ENCODE measurements at places on chromosomes 1 and 21. TPM values are rescaled to one million over a fixed set of nuclear protein-coding genes. Genes with fewer than 3 reads are reported as not detected.

The KRTAP7-1 gene
- not detected for total RNA-seq

The ACKR1 gene
- total RNA-seq, result 66.9 TPM

- DNase-seq, result peak; percentile 86
Observed at GRCh38 chr21:34580181-34580700, 34.7 kb downstream of the RCAN1 start.

GRCh38 chr1:30317921-30318320 is 405.5 kb downstream of the MATN1 start:
- DNase-seq, result no peak

DNA sequence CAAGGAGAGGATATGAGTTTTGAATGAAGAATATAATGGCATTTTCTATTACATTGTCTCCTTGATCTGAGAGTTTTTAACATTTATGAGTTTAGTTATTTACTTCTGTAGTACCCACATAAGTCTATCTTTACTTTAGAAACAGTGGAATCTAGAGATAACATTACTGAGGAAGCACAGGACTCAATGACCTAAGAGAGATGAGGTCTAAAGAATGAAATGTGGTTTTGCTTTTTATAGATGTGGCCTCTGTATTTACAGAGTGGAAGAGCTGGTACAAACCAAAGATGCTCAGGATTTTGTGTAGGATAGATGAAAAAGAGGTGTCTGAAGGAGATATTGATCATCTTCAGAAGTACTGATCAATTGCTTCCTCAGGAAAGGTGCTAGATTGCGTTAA is 177.3 kb downstream of the KCTD3 start:
- no peak for DNase-seq

DNA sequence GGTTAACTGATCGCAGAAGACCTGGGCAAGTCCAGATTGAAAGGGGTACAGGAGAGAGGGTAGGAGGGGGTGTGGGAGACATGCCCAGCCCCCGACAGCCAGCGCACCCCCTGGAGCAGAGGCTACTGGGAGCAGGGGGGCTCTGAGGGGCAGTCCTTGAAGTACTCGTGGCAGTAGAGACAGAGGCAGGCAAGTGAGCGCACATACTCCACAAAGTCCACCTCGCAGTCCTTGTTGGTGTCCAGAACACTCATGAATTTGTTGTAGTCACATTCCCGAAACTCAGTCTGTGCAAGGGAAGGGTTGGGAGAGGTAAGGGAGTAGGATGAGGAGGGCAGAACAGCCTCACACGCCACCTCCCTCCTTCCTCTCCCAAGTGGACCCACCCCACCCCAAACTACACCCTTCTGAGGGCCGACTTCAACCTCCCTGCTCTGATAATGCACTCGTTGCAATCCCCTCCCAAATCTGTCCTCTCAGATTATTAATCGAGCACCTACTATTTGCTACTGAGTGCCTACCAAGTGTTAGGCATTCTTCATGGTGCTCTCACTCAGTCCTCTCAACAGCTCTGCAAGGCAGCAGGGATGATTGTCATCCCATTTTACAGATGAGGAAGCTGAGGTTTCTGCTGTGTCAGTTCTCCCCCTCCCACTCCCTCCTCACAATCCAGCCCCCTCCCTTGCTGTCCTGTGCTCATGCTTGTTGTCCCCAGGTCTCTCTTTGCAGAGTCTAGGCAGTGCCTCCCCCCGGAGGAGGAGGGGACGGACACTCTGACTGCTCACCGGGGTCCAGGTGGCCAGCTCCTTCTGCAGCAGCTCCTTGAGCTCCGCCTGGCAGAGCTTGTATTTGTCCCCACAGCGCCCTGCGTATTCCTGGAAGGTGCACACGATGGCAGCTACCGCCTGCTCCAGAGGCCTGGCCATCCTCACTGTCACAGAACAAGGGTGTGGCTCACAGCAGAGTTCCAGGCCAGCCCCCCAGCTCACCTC is 1.2 kb downstream of the S100A3 start:
- DNase-seq, result no peak

- DNase-seq, result no peak
Observed at GRCh38 chr1:227901906-227902640, 45.7 kb downstream of the WNT9A start.

- peak; percentile 33 for DNase-seq
Observed at GRCh38 chr1:45622524-45623394, 1.1 kb downstream of the CCDC17 start.

DNA sequence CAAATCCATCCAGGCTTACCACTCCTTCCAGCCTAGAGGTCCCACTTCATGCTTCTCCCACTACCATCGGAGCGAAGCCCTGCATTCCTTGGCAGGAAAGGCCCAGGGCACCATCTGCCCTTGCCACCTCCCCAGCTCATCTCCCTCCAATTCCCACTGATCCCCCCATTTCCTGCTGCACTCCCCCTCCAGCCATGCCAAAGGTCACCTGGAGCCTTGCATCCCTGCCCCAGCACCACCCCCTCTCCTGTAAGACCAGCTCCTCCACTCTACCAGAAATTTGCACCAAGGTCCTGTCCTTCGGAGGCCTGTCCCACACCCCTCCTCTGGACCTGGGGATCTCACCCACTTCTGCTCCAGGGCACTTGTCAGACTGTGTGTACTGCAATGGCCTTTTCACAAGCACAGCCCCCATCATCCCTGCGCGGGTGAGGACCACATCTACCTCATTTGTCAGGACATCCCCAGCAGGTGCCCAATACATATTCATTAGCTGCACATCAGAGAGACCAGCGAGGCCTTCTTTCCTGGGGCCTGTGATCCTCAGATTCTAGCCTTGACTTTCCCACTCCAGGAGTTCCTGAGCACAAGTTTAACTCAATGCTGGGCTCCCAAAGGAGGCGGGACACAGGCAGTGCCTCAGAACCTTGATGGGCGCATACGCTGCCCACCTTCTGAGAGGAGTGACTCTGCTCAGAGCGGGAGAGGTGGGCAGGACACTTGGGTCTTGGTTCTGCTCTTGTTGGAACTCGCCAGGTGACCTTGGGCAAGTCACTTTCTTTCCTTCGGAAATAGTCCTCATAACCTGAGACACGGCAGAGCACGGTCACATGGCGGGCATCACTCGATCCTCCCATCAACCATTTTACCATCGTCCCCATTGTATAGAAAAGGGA is 49.9 kb upstream of the EDN2 start:
- DNase-seq, result peak; percentile 7

- DNase-seq, result no peak
Observed at GRCh38 chr1:227906550-227907071, 41.1 kb downstream of the WNT9A start.

DNA sequence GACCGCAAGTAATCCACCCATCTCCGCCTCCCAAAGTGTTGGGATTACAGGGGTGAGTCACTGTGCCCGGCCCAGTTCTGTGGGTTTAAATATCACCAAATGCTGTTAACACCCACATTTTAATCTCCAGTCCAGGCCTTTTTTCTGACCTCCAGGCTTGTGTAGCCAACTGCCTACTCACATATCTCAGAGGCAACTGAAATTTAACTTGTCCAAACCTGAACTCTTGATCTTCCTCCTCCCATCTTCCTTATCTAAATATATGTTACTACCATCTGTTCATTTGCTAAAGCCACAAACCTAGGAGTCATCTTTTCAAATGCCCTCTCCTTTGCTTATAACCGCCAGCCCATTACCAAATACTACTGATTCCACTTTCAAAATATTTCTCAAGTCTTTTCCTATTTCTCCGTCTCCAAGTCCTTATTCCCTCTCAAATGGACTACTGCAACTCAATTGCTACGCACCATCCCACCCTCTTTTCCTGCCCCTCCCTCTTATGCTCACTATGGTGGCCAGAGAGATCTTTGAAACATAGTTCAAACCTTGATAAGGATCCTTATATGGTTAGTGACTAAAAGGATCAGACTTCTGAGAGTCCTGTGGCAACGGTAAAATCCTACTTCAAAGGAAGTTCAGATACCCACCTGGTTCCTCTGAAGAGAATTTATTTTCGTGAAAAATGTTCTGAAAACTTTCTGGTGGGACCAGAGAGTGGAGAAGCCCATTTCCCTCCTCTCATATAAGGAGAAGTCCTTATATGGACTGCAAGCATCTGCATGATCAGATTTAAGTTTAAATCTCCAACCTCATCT is 78.5 kb upstream of the CDC42BPA start:
- no peak for DNase-seq

- no peak for DNase-seq
Observed at GRCh38 chr21:28944296-28944695, 48.4 kb downstream of the LTN1 start.

DNA sequence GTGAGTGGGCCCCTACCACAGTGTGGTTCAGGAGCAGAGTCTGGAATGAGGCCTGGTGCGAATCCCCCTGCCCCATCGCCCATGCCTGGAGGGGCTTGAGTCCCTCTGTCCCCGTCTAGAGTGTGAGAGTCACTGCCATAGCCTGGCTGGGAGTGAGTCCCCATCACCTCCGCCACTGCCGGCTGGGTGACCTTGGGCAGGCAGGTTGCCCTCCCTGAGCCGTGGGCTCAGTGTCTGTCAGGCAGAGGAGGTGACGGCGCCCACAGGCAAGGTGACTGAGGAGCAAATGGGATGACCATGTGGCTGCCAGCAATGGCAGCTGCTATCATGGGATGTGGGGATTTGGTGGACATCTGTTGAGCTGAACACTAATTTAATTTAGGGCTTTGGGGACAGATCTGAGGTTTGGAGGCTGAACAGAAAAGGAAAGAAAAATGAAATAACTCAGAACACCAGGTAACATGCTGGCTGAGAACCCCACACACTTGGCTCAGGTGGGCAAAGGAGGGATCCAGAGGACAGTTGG is 38.1 kb upstream of the GPR153 start:
- DNase-seq, result no peak

All from left cardiac atrium (tissue), 4 donors.